ENCODE measurements at places on chromosomes 3 and 15.

DNA sequence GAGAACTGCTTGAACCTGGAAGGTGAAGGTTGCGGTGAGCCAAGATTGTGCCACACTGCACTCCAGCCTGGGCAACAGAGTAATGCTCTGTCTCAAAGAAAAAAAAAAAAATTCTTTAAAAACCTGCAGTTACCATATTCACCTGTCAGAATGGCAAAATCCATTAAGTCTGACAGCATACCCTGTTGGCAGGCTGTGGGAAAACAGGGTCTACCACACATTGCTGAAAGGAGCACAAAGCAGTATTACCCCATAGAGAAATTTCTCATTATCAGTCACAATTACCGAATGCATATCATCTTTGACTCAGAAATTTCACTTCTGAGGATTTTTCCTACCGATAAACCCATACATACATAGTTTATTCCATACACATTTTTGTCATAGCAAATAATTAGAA, 264.1 kb upstream of the SLCO3A1 start:
- DNase-seq: no peak

DNA sequence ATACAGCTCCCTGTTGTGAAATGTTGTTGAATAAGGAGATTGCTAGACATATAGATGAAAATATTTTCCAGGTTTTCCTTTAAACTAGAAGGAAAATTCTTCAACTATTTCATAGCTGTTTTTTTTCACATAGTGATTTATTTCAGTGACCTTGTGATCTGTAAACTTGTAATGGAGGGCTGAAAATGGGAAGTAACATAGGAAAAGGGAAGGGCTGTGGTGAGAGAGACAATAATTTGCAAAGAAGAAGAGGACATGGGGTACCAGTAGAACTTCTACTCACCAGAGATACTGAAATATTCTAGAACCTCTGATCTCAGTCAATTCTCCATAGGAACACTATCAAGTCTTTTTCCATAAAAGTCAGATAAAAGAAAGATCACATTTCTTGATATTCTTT, 60.4 kb downstream of the PLS1 start:
- DNase-seq: no peak

DNA sequence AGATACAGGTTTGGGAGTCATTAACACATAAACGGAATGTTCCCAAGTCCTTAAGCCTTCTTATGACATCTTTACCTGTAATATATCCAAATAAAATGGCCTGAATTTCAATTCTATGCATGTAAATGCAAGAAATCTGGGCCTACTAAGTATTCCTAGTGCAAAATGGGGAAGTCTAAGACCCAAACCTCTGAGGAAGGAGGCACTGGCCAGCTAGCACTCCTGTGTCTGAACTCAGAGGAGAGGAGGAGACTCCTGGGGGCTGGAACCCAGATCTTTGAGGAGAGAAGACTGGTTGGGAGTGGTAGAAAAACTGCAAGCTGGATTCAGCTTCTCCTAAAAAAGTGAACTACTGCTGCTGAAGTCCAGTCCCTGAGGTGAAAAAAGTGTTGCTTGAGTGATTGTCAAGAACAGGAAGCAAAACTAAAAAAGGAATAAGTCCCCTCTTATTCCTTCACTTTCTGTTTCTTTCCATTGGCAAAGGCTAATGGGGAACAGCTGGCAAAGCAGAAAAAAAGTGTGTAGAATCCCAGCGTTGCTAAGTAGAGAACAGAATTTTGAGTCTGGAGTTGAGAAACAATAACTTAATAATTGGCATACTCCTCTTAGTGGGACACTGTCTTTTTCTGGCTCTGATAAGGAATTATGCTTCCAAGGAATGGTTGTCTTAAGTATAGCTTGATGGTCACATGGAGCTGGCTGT, 54.8 kb upstream of the ATP2C1 start:
- no peak for DNase-seq

DNA sequence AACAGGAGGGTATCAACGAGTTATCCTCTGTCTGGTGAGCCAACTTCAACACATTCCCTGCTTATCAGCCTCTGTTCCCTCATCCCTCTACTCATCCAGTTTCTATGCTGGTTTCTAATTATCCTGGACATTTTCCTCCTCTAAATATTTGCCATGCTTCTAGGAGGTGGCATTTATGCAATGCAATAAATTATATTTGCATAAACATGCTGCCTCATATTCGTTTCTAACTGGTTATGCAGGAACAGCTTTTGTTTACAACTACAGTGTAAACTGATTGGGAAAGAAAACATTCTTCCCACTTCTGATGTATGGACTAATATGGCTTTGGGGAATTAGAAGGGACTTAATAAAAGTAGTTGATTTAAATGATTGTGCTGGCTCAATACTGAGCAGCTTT, 122.3 kb downstream of the TFG start:
- no peak for DNase-seq

GRCh38 chr3:150443331-150443741, 35.2 kb downstream of the TSC22D2 start:
- DNase-seq: no peak

DNA sequence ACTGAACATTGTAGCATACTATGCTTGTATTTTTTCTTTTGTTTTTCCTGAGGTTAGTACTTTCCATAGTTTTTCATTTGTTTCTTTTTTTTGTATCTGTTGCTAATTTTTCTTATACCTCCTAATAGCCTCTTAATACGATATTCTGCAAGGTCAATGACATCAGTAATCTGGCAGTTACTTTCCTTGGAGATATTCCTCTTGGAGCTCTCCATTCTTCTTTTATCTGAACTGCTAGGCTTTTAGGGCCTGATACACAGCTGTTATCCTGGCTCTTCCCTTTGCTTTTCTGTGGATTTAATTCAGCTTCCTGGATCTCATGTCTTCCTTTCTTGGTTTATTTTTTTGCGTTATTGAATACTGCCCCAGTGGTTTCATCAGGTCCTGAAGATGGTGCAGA, 12.9 kb downstream of the ALPK3 start:
- no peak for DNase-seq

GRCh38 chr15:43132830-43133429, 456 bp upstream of the TMEM62 start:
- DNase-seq: no peak

- DNase-seq: no peak
Measured at GRCh38 chr3:30878862-30879261, 15.6 kb downstream of the GADL1 start.

DNA sequence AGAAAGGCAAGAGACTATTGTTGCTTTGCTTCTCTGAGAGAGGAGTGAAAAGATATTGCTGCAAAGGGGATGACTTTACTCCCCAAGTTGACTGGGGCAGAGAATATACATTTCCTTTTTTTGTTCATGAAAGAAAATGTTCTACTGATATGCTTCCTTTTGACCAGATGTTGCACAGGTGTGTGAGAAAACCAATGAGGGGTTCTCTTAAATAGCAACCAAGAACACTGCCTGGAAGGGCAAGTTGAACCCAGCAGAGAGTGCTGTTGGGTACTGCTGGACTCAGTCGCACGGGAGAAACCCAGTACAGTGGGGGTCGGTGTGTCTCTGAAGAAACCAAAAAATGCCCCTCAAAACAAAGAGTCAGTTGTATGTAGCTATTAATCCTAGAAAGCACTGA, 101.2 kb downstream of the CHST2 start:
- DNase-seq: no peak

- DNase-seq: no peak
Measured at GRCh38 chr3:72628065-72628464, 220.2 kb downstream of the SHQ1 start.

DNA sequence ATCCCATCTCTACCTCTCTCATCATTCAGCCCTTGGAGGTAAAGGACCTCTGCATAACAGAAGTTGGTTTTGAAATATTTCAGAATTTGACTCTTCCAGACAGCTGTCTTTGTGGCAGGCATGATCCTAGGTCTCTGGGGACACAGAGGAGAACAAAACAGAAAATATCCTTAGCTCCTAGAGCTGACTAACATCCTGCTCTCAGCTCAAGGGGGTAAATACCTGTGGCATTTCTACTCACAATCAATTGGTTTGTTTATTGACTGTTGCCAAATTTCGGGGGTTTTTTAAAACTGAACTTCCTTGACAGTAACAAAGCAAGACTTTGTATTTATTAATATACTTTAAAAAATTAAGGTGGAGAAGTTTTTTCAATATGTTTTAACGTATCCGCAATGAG, 78.8 kb downstream of the EOMES start:
- no peak for DNase-seq

GRCh38 chr3:123327956-123328850, 120.7 kb downstream of the ADCY5 start:
- DNase-seq: no peak

DNA sequence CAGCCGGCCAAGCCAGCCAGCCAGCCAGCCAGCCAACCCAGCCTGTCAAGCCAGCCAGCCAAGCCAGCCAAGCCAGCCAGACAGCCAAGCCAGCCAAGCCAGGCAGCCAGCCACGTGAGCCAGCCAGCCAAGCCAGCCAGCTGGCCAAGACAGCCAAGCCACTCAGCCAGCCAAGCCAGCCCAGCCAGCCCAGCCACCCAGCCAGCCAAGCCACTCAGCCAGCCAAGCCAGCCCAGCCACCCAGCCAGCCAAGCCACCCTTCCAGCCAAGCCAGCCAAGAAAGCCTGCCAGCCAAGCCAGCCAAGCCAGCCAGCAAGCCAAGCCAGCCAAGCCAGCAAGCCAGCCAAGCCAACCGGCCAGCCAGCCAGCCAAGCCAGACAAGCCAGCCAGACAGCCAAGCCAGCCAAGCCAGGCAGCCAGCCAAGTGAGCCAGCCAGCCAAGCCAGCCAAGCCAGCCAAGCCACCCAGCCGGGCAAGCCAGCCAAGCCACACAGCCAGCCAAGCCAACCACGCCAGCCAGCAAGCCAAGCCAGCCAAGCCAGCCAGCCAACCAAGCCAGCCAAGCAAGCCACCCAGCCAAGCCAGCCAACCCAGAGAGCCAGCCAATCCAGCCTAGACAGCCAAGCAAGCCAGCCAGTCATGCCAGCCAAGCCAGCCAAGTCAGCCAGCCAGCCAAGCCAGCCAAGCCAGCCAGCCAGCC, 199.5 kb downstream of the GOLGA6L6 start:
- DNase-seq: no peak

DNA sequence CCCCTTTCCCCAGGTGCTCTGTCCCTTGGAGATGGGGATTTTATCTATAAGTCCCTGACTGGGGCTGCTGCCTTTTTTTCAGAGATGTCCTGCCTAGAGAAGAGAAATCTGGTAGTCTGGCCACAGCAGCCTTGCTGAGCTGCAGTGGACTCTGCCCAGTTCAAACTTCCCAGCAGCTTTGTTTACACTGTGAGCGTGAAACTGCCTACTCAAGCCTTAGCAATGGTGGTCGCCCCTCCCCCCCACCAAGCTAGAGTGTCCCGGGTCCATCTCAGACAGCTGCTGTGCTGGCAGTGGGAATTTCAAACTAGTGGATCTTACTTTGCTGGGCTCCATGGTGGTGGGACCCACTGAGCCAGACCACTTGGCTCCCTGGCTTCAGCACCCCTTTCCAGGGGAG, 38.9 kb downstream of the TMEM266 start:
- no peak for DNase-seq

DNA sequence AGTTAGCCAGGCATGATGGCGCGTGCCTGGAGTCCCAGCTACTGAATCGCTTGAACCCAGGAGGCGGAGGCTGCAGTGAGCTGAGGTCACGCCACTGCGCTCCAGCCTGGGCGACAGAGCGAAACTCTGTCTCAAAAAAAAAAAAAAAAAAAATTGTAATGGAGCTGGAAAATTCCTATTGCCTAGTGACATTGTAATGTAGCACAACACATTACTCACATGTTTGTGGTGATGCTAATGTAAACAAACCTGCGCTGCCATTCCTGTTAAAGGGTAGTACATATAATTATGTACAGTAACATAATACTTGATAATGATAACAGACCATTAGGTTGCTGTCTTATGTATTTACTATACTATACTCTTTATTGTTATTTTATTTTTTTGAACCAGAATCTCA, 39.1 kb downstream of the KNL1 start:
- DNase-seq: no peak

DNA sequence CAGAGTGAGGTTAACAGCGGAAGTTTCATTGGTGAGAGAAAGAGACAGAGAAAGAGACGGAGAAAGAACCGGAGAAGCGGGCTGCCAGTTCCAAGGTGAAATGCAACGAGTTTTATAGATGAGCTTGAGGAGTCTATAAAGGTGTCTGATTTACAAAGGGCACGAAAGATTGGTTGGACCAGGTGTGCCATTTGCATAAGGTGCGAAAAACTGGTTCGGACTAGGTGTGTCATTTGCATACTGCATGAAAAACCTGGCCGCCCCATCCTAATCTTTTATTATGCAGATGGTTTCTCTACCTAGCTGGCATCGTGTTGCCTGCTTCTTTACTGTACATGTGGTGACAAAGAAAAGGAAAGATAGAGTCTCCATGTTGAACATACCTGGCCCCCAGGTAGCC, 253.8 kb upstream of the IGF1R start:
- no peak for DNase-seq

DNA sequence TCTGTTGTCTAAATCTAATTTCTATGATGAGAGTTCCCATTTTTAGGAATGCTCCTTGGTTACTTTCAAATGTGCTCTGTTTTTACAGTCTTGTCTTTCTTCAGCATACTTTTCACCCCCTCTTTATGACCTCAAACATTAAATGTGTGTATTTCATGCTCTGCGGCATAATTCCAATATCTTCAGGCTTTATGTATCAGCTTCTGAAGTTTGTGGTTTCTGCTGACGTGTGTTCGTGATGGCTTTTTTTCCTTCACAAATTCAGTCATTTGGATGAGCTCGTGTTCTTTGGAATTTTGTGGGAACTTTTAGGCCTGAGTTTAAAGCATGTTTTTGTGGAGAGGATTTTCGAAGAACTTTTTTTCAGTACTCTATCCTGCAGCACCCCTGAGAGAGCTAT, 97.7 kb upstream of the CHRNA7 start:
- no peak for DNase-seq

DNA sequence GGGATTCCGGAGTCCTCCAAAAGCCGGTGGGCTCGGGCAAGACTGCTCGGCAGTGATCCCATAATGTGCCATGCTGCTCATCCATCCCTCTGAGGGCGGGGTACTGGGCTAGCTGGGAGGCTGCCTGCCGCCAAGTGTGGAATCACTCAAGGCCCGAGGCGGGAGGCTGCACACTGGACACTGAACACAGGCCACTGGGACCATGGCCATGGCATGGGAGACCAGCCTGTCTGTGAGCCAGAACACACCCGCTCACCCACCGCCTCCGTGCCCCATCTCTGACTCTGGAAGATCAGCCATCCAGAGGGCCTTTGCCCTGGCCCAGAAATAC, 1.4 kb downstream of the C3orf22 start:
- no peak for DNase-seq

DNA sequence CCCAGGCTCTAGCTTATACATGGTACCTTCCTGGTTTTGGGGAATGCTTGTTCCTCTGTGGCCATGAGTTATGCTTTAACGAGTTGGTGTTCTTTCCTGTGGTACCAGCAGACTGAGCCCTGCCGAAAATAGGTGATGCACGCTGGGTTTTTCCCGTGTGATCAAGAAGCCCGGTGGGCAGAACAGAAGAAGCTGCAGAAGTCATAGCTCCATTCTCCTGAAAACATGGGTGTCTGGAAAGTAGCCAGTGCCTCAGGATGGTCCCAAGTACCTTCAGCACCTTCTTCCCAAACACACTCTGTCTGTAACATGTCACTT, 25.2 kb downstream of the MAPKBP1 start:
- no peak for DNase-seq

Measured in COR-L47 (cell line).